ENCODE measurements at places on chromosomes 7 and 10. TPM values are rescaled to one million over a fixed set of nuclear protein-coding genes. Genes with fewer than 3 reads are reported as not detected.

AP1S1 gene
- total RNA-seq = 70.5 TPM

BMPER gene
- total RNA-seq = 1.2 TPM

DNA sequence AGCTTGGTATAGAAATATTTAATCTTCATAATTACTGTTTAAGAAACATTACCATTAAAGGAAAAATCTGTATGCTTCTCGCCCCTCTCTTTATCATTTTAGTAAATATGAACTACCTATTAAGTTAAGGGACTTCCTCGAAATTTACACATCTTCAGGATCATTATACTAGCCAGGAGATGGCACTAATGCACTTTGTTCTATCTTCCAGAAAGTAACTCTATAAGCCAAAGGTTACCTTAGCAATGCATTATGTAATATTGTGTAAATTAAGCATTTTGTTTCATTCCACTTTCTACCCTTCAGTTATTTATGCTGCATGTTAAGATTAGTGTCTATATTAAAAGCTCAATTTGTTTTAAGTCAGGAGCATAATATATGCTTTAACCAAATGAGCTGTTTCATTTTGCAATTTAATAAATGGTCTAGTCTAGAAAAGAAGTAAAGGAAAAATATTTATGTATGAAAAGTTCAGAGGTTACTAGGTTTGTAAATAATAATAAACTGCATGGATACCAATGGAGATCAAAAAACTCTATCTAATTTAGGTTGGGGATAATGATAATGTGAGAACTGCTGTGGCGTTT, 128.5 kb downstream of the ANKRD7 start:
- DNase-seq = no peak

DNA sequence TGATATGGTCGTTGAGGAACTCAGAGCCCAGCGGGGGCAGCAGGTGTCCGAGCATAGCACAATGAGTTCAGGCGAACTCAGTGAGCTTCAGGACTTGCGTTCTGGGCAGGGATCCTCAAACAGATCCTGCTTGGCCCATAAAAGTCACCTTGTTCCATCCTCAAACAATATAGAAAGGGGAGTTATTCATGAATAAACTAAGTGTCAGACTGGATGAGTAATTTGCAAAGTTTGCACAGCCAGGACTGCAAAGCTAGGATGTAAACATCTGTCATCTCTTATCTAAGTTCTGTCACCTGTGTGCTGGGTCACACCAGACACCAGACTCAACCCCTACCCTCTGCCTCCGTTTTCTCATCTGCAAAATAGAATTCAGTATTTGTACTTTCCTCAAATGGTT, 58.0 kb upstream of the PFKP start:
- no peak for DNase-seq

All from left colon (tissue), 2 donors.